ENCODE measurements at places on chromosomes 12 and 14.
A peak's percentile ranks its signal among the peaks of the same experiment; 100 is the strongest.

GRCh38 chr12:93419388-93420034 is 22.2 kb downstream of the UBE2N start:
- peak; percentile 41 for DNase-seq

- DNase-seq, result no peak
Observed at GRCh38 chr12:40153432-40153831, 47.6 kb upstream of the SLC2A13 start.

DNA sequence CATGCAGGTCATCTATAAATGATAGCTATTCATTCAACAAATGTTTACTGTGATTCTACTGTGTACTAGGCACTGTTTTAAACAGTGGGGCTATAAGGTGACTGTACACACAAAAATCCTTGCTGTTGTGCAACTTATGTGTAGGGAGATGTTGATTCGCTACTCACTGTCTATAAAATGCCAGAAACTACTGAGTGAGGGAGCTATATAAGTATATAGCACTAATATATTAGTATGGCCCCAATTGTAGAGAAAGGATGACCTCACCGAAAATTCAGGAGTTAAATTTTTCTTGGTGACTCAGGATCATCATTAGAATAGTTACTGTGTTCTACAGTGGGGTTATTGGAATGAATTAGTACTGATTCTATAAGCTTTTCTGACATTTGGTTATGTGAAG is 117.4 kb downstream of the TGFB3 start:
- DNase-seq, result no peak

- DNase-seq, result peak; percentile 62
Observed at GRCh38 chr12:108856428-108857157, 790 bp downstream of the SSH1 start.

DNA sequence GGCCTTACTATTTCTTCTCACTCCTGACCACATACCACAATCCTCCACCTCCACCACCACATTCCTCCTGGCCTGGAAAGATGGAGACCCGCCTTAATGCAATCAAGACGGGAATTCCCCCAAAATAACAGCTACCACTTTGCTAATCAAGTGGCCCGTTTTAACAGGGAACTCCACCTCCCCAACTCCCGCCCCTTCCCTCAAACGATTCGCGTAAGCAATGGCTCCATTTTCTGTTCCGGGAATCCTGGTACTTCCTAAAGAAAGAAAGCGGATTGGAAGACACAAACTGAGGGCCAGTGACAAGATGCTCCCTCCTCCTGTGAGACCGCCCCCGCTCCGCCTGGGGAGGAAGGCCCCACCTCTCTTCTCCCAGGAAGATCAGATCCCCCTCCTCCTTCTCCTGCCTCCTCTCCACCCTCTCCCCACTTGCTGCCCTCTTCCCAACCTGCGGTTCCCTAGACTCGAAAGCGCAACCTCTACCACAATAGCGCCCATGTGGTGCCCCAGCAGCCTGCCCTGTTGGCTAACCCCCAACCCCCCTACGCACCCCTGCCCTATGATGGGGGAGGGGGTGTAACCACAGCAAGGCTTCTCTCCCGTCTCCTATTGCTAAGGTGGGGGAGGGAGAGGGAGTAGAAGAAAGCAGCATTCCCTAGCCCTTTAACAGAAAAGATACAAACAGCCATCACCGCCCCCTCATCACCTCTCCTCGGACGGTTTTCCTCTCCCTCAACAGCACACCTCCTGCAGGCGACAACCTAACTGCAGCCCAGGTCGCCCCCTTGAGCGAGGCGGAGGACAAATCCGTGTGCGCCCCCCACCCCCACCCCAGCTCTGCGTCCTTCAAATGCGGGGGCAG is 777 bp downstream of the ARF3 start:
- DNase-seq, result peak; percentile 93

- no peak for DNase-seq
Observed at GRCh38 chr14:78566859-78567172, 396.6 kb downstream of the NRXN3 start.

- peak; percentile 39 for DNase-seq
Observed at GRCh38 chr14:90402016-90402415, 5.2 kb downstream of the CALM1 start.

GRCh38 chr12:79895804-79896203 is 39.1 kb downstream of the PPP1R12A start:
- DNase-seq, result no peak

DNA sequence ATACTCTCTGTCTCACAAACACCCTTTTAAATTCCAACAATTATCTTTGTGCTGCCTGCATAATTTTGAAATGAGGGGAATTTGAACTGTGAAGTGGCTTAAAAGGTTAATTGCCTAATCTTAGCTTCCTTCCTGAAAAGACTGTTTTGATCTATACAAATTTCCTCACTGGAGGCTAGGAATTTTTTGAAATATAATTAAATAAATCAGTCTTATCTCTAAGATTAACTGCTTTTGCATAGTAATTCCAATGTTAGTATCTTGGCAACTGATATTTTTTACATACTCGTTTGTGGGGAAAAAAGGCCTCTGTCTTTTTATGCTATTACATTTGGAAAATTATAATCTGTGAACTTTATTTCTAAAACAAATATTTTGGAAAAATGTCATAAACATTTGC is 498.5 kb downstream of the TMTC2 start:
- peak; percentile 17 for DNase-seq

GRCh38 chr14:74478996-74479635 is 14.0 kb downstream of the NPC2 start:
- no peak for DNase-seq
